Tibial nerve (tissue), 4 donors: ENCODE measurements at places on chromosomes 13 and 19. TPM values are rescaled to one million over a fixed set of nuclear protein-coding genes. Genes with fewer than 3 reads are reported as not detected.

DNA sequence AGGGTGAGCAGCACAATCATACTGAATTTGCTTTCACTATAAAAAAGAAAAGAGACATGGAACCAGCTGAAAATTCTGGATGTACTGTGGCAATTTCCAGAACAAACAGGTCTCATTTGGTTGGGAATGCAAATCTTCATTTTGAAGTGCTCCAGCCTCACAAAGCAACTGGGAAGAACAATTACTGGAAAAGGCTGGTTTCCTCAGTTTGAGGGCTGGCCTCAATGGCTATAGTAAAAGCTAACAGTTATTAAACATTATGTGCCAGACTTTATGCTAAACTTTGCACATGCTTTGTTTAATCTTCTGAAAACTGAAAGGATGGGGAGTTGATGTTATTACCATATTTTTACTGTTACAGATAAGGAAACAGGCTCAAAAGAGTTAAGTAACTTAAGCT, 3.0 kb downstream of the OBI1 start:
- DNase-seq: no peak

- no peak for DNase-seq
Measured at GRCh38 chr13:52022356-52022755, 2.1 kb upstream of the UTP14C start.

TNFSF13B gene
- 6.7 TPM for total RNA-seq

GRCh38 chr19:17948514-17948900, 15.7 kb downstream of the CCDC124 start:
- no peak for DNase-seq
